ENCODE measurements at places on chromosomes 5 and 9.

GRCh38 chr5:77867194-77867691 is 91.1 kb upstream of the TBCA start:
- DNase-seq, result no peak

- DNase-seq, result no peak
Measured at GRCh38 chr9:96646081-96646991, 8.8 kb downstream of the PRXL2C start.

DNA sequence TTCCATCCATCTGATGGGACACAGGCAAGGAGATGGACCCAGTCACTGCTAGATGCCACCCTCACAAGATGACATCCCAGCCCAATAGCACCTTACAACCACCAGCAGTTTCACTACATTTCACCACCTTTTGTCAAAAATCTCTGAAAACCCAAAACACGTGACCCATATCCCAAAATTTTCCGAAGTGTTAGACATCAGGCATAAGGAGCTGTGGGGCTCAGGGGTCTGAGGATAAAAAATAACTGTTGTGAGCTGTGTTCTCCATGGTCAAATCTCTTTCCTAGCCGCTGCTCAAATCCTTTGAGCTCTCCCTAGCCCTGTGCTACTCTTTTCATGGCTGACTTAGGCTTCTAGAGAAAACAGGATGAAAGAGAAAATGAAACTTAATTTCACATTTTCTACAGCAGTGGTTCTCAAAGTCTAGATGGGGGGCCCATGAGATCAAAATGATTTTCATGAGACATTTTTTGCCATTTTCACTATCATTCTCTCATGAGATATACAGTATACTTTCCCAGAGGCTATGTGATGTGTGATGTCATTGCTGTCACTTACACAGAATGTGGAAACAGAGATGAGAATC is 40.7 kb downstream of the TIMD4 start:
- DNase-seq, result no peak

- no peak for DNase-seq
Measured at GRCh38 chr5:147805030-147805454, 22.5 kb upstream of the JAKMIP2 start.

DNA sequence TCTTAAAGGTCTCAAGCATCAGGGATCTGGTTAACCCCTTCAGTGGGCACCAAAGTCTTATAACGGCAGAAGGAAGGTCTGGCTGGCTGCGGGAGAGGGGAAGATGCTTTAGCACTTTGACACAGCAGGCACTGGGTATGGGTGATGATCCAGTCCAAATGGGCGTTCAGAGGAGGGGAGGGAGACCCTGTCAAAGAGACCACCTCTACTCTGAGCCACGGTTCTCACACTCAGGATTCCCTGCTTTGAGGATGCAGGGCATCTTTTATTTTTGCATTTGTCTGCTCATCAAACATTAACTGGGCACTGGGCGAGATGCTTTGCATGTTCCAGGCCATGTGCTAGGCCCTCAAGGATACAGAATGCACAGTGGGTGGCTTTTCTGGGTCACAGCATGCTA is 204.0 kb downstream of the DAB2IP start:
- no peak for DNase-seq

DNA sequence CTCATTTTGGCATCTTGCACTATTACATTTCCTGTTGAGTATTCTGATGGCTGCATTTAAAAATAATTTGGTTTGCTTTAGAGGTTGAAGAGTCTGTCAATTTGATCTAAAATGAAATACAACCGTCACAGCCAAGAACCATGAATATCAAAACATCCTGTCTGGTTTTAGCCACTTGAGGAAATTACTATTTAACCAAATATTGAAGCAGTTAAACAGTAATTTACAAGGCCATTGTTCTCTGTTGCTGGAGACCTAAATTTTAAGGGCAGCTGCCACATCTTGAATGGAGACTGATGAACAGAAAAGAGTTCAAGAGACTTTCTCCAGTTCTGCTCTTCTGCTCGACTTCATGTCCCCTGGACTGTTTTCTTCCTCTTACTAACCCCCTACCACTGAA is 549.4 kb downstream of the LRRC70 start:
- DNase-seq, result no peak

- no peak for DNase-seq
Measured at GRCh38 chr9:93231121-93231694, 47.3 kb downstream of the WNK2 start.

- no peak for DNase-seq
Measured at GRCh38 chr9:13386316-13386715, 106.8 kb upstream of the MPDZ start.

GRCh38 chr5:180241600-180241999 is 32.6 kb upstream of the RASGEF1C start:
- no peak for DNase-seq

DNA sequence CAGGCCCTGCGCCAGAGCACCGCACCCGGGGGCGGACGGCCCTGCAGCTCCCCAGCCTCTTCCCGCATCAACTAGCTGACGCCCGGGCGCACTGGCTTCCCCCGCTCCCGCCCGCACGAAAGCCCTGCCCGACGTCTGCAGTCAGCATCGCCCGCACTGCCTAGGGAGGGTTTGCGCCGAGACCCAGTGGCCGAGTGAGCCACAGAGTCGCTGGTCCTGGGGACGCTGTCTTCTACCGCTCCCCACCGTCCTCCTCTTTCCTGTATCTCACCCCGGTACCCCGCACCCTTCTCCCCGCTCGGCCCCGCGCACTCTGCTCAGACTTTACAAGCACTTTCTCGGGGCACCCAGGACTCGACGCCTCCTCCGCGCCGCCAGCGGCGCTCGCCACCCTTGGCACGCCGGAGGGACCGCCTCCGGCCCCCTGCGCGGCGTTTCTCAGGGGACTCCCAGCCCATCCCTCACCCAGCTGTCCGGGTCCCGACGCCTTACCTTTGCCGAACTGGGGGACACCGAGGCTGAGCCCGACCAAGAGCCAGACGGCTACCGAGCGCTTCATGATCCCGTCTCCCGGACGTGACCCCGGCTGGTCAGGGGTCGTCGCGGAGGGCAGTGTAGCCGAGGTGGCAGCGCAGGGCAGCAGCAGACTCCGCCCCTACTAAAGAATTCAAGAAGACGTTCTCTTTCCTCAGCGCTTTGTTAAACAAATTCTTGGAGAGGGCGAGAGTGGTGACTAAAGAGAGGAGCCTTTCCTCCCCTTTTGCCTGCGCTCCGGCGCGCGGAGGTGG is 670 bp downstream of the EDIL3 start:
- DNase-seq, result no peak

- no peak for DNase-seq
Measured at GRCh38 chr5:69477170-69477569, 15.4 kb upstream of the OCLN start.

All from urinary bladder (tissue), 4 donors.